Activated T-helper 1 cell treated with anti-CD3 and anti-CD28 coated beads, Interleukin-2, amount 50 U/mL, for 16 hours (primary cell): ENCODE measurements at places on chromosomes 7 and 10.

DNA sequence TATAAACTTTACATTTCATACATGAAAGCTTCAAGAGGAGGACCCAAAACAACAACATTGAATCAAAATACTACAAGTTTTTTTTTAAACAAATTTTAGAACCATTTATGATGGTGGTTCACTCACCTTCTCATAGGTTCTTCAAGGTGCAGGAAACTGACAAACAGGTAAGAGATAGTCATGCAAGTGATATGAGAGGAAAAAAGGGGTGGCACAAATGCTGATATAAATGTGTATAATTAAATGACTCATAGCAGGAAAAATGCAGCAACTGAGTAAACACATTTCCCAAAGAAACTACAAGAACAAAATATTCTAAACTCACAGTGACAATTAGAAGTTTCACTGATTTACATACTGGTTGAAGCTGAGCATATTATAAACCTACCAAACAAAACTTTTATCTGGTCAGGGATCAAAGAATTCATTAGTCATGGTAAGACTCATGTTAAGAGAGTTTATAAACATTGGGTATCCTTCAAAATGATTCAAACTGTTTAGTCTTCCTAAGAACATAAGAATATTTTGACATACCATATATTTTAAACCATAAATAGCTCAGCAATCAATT lies 14.1 kb downstream of the ZWINT start:
- DNase-seq: no peak

DNA sequence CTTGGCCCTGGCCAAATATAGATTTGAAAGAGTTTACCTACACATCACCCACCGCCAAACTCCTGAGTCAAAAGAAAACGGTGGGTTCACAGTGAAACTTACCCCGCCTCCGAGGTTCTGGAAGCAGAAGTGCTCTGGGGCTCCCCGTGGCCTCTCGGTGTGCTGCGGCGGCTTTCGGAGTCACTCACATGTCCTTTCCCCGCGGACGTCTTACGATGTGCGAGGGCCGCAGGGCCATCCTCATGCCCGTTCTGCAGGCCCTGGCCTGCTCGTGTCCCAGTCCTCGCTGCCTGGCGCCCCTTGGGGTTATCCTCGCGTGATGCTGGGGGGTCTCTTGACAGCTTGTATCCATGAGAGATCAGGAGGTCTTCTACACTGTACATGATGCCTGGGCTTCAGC lies 12.0 kb downstream of the JCAD start:
- DNase-seq: no peak

- DNase-seq: no peak
Observed at GRCh38 chr10:30736685-30737232, 107.2 kb upstream of the LYZL2 start.

DNA sequence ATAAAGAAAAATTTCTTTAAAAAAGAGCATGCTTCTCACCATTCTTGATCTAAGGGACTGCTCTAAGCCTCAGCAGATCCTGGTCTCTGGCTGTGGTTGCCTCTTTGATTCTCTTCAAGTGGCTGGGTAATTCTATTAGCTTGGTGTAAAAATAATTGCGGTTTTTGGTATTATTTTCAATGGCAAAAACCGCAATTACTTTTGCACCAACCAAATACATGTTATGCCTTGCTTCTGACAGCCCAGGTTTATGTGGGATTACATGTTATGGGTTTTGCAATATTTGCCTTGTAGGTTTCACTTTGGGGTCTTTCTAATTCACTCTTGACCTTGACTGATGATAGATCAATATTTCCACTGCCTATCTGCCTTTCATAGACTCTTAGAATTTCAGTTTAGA lies 20.0 kb upstream of the CREB5 start:
- no peak for DNase-seq

DNA sequence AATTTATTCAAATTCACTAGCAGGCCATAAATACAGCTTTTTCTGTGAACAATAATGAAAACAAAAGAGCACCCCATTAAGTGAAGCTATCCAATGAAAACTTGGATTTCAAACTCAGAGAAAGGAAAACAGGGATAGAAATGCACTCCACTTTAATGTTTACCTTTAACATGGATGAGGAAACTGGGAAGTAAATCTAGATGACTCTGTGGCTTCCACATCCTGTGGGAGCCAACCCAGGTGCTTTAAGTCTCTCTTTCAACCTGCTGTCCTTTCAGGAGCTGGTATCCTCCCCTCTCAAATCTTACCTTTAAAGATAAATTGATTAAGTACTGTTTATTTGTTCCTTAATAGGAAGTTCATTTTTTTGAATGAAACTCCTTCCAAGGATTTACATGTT lies 21.5 kb upstream of the SGMS1 start:
- DNase-seq: no peak
